ENCODE measurements at places on chromosomes 11 and 22.

- no peak for DNase-seq
Observed at GRCh38 chr11:76215941-76216340, 9.6 kb upstream of the WNT11 start.

- DNase-seq: no peak
Observed at GRCh38 chr11:112485280-112485679, 224.6 kb upstream of the PLET1 start.

DNA sequence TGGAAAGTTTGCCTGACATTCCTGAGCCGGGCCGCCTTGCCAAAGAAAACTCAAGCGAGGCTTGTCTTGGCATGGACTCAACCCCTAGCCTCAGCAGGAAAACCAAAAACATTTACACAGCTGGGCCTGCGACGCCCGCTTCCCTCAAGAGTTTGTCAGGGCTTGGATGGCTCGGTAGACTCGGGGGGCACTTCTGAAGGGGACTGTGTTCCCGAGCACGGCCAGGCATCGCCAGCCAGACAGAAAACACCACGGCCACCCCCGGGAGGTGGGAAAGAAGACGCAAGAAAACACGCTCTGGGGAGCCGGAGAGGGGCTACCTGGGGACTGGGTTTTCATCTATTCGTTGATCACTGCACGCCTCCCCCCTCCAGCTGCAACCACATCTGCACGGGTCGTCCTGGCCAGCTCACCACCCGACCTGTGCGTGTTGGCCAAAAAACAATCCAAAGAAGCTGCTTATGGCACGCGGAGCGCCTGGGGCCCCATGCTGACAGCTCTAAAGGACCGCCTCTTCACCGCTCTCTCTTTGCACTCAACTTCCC, 380.7 kb downstream of the MN1 start:
- peak; percentile 41 for DNase-seq

GRCh38 chr22:37244922-37245722, 1.1 kb upstream of the RAC2 start:
- no peak for DNase-seq

DNA sequence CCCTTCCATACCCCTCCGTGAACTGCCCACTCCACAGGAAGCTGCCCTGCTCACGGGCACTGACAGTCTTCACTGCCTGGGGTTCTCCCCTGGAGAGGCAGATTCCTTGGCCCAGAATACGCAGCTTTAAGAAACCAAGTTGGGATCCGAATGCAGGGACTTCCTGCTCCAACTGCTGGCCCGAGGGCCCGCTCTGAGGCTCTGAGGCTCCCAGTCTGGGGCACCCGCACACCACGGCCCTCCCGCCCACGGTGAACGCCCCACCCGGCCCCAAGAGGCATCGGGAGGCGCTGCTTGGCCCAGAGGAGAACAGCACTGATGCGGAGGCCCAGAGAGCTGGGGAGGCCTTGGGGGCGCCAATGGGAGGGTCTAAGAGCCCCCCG, 42.3 kb downstream of the IGF2 start:
- no peak for DNase-seq

DNA sequence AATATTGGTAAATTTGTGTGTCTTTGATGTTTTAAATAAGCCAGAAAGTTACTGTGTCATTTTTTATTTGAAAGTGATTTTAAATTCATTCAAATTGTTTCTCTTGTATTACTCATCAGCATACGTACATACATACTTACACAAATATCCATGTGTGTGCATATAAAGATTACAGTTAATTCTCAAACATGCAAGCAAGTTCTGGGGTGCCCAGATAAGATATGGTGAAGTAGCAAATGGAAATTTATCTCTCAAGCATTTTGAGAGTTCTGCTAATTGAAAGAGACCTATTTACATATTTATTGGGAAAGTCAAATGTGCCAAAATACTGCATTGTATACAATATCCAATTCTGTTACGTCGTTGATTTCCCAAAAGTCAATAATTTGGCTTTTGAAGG, 1024.0 kb upstream of the CNTN5 start:
- no peak for DNase-seq

GRCh38 chr11:114784216-114784615, 105.9 kb downstream of the NXPE2 start:
- no peak for DNase-seq

GRCh38 chr11:2685051-2685450, 14.7 kb downstream of the KCNQ1OT1 start:
- no peak for DNase-seq

GRCh38 chr11:24240496-24241175, 256.2 kb upstream of the LUZP2 start:
- DNase-seq: no peak

GRCh38 chr22:21941921-21942320, 10.7 kb downstream of the PPM1F start:
- DNase-seq: no peak
